ENCODE measurements at places on chromosomes 13 and 19.
A peak's percentile ranks its signal among the peaks of the same experiment; 100 is the strongest.

DNA sequence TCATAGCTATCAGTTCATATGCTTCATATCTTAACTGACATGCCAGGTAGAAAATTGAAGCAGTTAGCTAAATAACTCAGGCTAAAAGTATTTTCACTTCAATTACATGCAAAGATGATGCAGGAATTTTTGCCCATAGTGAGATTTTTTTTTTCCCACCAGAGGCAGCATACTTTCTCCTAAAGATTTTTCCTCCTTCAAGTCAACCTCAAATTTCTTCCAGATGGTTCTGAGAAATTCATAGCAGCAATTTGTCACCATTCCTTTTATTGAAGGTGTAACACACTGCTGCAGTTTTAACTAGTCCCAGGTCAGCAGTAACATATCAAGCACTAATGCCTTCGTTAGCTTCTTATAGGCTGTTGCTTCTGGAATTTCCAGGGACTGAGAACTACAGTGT is 141.9 kb downstream of the SUCLA2 start:
- no peak for DNase-seq

DNA sequence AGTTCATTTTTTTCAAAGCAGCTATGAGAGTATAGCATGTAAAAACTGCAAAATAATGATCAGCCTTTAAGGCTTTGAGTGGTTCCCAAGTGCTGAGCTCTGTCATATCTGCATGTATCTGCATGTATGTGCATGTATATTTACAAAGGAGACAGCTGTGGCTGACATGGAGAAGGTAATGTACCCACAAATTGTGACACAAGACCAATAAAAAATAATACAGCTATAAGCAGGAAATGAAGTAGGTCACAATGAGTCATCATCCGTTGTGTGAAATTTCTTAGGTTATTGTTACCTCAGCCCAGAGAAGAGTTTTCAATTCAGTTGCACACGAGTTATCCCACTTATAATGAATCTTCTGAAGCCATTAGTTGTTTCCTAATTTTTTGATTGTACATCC is 60.9 kb upstream of the MED4 start:
- peak; percentile 82 for DNase-seq

GRCh38 chr19:13139633-13140311 is 10.4 kb downstream of the STX10 start:
- no peak for DNase-seq

GRCh38 chr19:51131780-51132680 is 7.3 kb downstream of the SIGLEC9 start:
- peak; percentile 96 for DNase-seq

DNA sequence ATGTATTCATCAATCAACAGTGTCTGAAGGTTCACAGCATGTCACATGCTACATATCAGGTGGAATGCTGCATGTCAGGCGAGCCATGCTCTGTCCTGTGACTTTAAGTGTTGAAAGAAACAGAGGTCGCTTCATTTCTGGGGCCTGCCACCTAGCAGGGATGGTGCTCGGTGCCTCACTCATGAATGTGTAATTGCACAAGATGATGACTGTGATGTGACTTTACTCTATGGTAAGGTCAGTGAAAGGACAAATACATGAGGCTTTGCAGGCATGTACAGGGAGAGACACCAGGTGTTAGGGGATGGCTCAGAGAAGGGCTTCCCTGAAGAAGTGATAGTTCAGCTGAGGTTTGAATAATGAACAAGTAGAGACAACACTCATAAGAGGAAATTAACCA is 66.7 kb downstream of the FRY start:
- DNase-seq, result no peak
